Activated CD4-positive, alpha-beta T cell treated with anti-CD3 and anti-CD28 coated beads, Interleukin-2, amount 50 U/mL, for 1 hour (primary cell): ENCODE measurements at places on chromosomes 4 and X.

- DNase-seq: no peak
These were observed 31.1 kb upstream of the WDR17 start for GRCh38 chr4:176034499-176034898.

- no peak for DNase-seq
These were observed 405.8 kb upstream of the RPS6KA3 start for GRCh38 chrX:20672476-20672875.

- DNase-seq: no peak
These were observed 233.4 kb upstream of the S100G start for GRCh38 chrX:16416588-16416987.

DNA sequence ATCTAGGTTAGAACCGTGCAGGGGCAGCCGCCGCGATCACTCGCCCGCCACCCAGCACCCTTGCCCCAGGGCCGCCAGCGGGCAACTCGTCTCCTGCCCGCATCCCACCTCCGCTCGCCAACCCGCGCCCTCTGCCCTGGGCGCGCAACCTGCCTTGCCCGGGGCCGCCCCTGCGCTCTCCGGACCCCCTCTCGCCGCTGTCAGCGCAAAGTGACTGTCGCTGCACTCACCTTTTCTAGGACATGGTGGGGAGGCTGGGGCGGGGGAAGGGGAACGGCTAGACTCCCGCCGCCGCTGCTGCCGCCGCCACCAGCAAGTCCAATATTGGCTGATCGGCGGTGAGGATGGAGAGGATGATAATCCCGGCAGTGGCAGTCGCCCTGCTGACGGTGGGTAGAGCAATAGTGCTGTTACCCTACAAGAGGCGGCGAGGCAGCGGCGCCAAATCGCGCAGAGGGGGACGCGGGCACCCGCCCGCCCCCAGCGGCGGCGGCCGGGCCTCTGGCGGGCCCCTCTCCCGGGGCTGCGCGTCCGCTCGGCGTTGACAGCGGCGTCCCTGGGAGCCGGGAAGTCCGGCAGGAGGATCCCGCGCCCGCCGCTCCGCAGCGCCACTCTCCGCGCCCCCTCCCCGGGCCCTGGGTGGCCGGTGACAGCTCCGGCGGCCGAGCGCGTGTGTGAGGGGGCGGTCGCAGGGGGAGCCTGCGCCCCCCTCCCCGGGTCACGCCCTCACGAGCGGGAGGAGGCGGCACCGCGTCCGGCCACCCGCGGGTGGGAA lies 2.3 kb upstream of the NR3C2 start:
- peak; percentile 59 for DNase-seq

GRCh38 chr4:126779436-126780166 lies 853.2 kb upstream of the INTU start:
- no peak for DNase-seq

DNA sequence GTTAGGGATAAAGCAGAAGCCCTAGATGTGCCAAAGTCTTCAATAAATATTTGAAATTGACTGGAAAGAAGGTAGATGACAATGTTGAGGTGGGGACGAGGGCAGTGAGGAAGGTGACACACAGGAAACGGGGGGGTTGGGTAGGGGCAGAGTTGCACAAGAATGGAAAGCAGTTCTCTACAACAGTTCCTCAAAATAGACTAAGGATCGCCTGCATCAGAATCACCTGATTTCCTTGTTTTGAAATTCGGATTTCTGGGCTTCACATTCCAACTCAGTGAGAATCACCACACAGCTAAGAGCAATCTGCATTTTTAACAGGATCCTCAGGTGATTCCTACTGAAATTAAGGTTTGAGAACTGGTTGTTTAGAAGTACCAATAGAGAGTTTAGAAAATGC lies 70.6 kb downstream of the ARFIP1 start:
- no peak for DNase-seq

DNA sequence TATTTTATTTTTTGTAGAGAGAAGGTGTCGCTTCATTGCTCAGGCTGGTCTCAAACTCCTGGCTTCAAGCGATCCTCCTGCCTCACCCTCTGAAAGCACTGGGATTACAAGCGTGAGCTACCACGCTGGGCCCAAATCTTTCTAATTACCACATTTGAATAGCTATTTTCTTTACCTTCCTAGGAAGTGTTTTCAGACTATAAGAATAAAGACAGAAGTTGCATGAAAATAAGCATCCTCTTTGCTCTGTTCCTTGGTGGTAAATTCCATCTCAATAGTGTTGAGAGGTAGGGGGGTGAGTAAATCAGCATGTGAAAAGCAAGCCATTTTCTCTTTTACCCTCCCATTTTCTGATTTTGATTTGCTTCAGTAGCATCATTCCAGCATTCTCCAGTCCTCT lies 122.4 kb downstream of the LARP7 start:
- DNase-seq: no peak

DNA sequence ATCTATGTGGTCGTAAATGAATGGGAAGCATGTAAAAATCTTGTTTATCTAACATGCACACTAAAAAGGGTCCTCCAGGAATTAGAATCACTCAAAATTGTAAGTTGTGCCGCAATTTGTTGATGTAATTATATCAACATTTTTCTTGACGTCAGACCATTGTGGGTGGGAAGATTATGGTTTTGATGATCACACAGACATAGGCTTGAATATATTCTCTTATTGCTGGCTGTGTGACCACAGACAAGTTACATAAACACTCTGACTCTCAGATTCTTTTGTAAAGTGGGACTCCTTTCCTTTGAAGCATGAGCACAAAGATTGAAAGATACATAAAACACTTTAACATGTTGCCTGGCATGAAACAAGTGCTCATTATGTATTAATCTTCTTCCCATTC lies 51.5 kb downstream of the IL1RAPL1 start:
- DNase-seq: no peak

GRCh38 chr4:70277121-70277520 lies 34.7 kb downstream of the CSN3 start:
- no peak for DNase-seq

GRCh38 chr4:32789026-32789608 lies 2068.9 kb downstream of the PCDH7 start:
- no peak for DNase-seq

- no peak for DNase-seq
These were observed 57.6 kb downstream of the MAPK10 start for GRCh38 chr4:86302251-86302650.

DNA sequence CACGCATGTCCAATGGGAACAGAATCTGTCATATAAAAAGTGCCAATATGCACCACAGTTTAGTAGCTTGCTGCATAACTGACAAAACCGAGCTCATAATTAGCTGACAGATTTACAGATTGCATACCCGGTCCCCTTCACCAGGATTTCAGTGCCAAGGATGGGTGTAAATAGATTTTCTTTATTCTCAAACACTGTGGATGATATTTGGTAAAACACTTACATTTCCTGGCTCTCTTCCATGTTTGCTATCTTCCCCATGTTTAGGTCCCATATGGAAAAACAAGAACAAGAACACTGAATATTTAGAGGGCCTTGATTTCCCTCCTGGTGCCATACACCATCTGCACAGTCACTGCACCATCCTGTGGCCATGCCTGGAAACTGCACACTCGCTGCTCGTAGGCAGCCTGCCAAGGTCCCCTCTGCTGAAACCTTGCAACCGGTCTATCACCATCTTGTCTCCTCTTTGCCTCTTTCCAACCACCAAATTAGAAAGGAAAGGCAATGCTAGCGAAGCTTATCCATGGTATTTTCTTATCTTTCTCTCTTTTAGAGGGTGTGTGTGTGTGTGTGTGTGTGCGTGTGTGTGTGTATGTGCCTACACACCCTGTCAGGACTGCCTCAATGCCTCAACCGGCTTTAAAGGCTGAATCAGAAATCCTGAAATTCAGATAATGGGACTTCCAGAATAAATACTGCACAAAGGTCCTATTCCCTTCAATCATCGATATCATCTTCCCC lies 124.2 kb upstream of the MBNL3 start:
- DNase-seq: peak; percentile 39

- DNase-seq: no peak
These were observed 59.6 kb downstream of the DCX start for GRCh38 chrX:111352424-111352823.

DNA sequence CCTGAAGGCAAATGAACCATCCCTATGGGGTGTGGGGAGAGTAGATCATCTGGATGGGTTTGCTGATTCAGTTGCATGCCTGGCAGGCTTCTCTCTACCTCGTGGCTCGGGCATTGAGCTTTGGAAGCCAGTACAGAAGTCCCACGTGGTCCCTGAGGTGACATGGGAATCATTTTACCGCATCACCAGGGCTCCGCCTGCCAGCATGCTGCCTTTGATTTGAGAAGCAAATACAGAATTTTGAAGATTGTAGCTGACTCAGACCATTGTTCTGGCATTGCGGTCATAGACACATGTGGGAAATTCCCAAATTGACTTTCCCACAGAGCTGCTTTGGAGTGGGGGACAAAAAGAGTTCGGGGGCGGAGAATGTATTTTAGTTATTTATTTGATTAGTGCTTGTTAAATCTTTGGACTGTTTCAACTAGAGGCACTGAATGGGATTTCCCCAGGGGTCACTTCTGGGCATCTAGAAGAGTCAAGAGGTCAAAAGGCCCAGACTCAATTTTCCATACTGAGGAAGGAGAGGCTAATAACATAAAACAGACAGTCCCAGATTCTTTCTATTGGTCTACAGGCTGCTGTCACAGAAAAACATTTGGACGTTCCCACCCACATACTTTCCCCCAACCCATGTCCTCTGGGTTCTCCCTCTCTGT lies 79.3 kb downstream of the NHSL2 start:
- no peak for DNase-seq
